Thymus (tissue), 14 donors: ENCODE measurements at places on chromosomes 6 and 20. TPM values are rescaled to one million over a fixed set of nuclear protein-coding genes. Genes with fewer than 3 reads are reported as not detected.

- no peak overlapping the region for H3K4me3 ChIP-seq
- H3K27me3 ChIP-seq, result no peaks in the 10 kb centered on the region
- no peaks in the 10 kb centered on the region for H3K36me3 ChIP-seq
- no peaks in the 10 kb centered on the region for H3K4me1 ChIP-seq
- H3K27ac ChIP-seq, result no peak overlapping the region
These were observed 87.7 kb downstream of the CDH22 start for GRCh38 chr20:46220455-46221207.

- H3K36me3 ChIP-seq, result no peaks in the 10 kb centered on the region
- no peak overlapping the region for H3K27ac ChIP-seq
These were observed 46.0 kb downstream of the GTF2H5 start for GRCh38 chr6:158213925-158214674.

DNA sequence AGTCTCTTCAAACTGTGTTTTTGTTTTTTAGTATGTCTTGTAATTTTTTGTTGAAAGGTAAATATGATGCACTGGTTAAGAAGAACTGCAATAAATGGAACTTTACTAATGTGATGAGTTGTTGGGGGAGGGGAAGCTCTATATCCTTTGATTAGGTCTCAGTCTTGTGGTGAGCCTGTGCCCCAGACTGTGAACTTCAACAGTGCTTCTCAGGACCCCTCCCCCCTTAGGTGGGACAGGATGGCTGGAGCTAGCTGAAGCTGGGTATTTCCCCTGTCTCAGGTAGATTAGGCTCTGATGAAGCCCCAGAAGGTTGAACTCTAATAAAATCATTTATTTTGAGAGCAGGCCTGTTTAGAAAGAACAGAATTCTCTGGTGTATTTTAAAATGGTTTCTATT is 31.4 kb upstream of the TASP1 start:
- peaks cover 12% of the 10 kb centered on the region for H3K4me1 ChIP-seq
- DNase-seq, result peak; percentile 54
- no peak overlapping the region for H3K27ac ChIP-seq
- no peaks in the 10 kb centered on the region for H3K27me3 ChIP-seq

DNA sequence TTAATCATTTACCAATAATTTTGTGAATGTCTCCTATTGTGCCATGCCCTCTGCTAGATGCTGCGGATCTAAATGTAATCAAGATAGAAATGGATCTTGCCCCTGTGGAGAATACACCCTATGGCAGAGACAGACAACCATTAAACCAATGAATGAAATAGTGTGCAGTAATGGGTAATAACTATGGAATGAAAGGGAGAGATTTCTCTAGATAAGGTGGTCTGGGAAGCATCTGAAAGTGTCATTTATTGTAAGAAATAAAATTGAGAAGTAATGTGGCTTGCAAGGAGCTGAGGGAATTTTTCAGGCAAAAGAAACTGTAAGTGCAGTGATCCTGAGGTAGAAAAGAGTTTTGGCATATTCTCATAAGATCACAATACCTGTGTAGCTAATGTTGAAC is 430.0 kb downstream of the LMBRD1 start:
- H3K4me1 ChIP-seq, result no peaks in the 10 kb centered on the region
- no peak for DNase-seq
- H3K27me3 ChIP-seq, result no peaks in the 10 kb centered on the region
- no peak overlapping the region for H3K27ac ChIP-seq

GRCh38 chr20:1396702-1397101 is 3.8 kb upstream of the FKBP1A start:
- no peak overlapping the region for H3K4me3 ChIP-seq
- H3K4me1 ChIP-seq, result peaks cover 6% of the 10 kb centered on the region
- H3K27me3 ChIP-seq, result peaks cover 2% of the 10 kb centered on the region
- no peak for DNase-seq
- H3K36me3 ChIP-seq, result no peaks in the 10 kb centered on the region

HSPA12B gene
- total RNA-seq, result 1.5 TPM

PROKR2 gene
- not detected for total RNA-seq
